Retina (tissue), 1 donor: ENCODE measurements at places on chromosomes 11 and 22.

GRCh38 chr11:131077340-131077739 is 161.1 kb upstream of the SNX19 start:
- no peak for DNase-seq

- no peak for DNase-seq
Observed at GRCh38 chr11:6599881-6600390, 3.5 kb downstream of the RRP8 start.

GRCh38 chr22:44155115-44155514 is 25.6 kb upstream of the PARVG start:
- DNase-seq, result no peak

DNA sequence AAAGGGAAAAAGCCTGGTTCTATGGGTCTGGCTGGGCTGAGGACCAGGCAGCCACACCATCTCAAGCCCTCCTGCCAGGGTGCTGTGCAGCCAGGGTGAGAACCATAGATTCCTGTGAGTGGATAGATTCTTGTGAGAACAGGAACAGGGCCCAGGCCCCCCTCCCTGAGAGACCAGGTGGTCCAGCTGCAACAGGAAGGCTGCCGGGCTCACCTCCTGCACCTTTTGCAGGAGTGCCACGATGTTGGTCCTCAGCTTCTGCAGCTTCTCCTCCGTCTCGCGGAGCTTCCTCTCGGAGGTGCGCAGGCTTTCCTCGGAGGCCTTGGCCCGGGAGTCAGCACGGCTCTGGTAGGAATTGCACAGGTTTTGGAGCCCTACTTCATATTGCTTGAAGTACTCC is 40.8 kb downstream of the MORC2 start:
- DNase-seq, result no peak

DNA sequence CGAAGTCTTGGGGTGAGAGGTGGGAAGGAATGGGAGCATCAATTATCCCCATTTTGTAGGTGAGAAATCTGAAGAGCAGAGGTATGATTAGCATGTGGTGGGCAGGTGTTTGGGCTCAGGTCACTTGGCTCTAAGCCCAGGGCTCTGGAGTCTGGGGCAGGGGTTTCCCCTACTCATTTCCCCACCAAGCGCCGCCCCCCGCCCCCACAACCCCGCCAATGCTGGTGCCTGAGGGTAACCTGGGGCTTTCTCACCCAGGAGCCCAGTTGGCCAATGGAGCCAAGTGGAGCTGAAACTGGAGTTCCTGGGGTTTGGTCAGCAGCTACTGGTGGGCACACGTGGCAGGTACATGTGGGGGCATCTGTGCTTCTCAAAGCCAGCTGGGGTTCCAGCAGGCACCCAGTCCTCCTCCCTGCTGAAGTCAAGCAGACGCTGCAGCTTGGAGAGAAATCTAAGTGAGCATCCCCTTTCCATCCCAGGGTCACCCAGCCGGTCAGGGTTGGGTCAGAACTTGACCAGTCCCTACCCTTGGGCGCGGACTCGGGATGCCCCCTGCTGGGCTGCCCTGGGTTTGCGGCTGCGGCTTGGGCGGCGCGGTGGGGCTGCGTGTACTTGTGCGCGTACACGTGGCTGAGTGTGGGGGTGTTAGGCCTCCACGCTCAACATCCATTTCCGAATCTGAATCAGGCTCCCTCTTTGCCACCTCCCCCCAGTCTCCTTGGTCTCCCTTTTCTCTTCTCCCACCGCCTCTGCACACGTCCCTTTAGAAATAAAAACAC is 1.7 kb upstream of the CHRM1 start:
- DNase-seq, result no peak

GRCh38 chr11:1732418-1733008 is 17.9 kb downstream of the IFITM10 start:
- DNase-seq, result no peak

DNA sequence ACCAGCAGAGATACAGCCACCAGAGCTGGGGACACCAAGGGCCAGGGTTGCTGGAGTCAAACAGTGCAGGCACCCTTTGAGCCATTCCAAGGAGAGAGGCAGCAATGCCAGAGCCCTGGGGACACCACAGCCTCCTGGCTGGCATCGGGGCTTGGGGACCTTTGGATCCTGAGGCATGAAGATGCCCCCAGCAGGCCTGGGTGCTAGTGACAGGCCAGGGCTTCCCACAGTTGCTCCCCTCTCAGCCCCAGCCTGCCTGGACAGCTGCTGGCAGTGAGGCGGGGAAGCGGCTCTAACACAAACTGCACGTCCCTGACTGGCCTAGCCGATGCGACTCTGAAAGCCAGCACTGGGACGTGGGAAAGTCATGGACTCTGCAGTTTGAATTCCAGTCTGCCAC is 2.7 kb downstream of the CD5 start:
- no peak for DNase-seq

DNA sequence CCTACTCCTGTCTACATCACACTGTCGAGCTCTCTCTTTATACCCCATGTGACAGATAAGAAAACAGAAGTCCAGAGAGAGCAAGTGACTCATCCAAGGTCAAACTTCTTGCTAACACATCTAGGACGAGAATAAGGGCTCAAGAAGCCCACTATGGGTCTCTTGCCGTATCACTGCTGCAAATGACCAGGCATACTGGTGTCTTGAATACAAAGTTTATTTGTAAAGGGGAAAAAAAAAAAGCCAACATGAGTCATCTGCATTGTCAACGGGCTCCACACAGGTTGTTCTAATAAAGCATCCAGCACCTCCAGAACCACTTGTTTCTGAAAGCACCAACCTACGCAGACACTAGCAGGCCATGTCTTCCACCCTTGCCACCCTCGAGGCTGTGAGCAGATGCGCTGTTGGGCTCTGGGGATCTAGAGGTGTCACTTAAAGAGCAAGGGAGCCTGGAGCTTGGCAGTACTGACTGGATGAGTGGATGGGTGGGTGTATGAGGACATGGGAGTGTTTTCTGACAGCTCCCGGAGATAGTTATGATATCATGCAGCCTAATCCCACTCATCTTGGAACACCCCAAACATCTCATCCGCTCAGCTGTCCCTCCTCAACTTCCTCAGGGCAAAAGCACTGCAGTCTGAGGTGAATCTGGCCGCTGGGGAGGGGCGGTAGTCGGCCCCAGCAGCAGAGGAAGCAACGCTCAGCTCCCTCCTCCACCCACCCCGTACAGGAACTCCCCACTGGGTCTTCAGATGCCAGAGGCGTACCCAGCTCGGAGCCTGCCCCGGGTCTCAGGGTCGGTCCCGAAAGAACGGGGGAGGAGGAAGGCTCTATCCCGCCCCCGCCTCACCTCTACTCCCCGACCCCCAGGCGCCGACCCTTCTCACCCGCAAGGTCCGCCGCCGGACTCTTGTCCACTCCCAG is 1.0 kb downstream of the SMCO4 start:
- peak; percentile 60 for DNase-seq

- DNase-seq, result no peak
Observed at GRCh38 chr22:30308518-30309230, 18.1 kb downstream of the TBC1D10A start.

GRCh38 chr11:117597071-117597470 is 199.9 kb downstream of the DSCAML1 start:
- no peak for DNase-seq

- no peak for DNase-seq
Observed at GRCh38 chr11:130705670-130706421, 210.4 kb downstream of the SNX19 start.

DNA sequence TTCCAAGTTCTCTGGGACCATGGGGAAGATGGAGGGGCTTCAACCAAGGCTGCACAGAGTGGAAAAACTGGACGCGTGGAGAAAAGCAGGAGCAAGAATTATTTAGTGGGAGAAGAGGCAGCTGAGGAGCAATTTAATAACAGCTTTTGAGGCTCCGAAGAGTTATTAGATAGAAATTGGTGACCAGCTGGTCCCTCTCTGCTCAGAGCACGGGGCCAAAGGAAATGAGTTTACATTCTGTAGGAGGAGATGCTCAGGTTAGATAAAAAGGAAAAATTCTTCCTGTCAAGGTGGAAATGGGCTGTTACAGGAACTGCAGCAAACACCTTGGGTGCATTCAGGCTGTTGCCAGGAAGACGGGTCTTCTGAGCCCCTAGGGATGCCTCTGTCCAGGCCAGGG is 47.0 kb upstream of the GALNT18 start:
- no peak for DNase-seq

- no peak for DNase-seq
Observed at GRCh38 chr11:128482512-128483191, 104.7 kb downstream of the ETS1 start.

- DNase-seq, result peak; percentile 57
Observed at GRCh38 chr22:42648368-42649245, 585 bp downstream of the CYB5R3 start.
